NCI-H510A (cell line): ENCODE measurements at places on chromosomes 5 and 9.

DNA sequence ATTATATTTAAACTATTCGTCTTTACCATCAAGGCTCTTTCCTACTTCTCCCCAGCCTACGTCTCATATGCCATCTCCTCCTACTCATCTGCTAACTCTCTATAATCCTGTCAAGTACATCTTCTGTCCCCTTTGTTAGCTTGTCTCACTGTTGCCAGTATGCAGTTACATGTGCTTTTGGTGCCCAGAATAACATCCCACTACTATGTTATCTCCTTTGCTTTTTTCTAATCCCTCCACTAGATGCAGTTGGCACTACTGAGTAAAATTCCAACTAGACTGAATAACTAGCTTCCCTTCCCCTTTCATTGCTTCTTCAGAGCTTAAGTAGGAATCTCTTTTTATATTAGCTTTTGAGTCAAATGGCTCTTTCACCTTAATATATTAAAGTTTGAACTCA is 3.0 kb upstream of the ARRDC3 start:
- no peak for DNase-seq

DNA sequence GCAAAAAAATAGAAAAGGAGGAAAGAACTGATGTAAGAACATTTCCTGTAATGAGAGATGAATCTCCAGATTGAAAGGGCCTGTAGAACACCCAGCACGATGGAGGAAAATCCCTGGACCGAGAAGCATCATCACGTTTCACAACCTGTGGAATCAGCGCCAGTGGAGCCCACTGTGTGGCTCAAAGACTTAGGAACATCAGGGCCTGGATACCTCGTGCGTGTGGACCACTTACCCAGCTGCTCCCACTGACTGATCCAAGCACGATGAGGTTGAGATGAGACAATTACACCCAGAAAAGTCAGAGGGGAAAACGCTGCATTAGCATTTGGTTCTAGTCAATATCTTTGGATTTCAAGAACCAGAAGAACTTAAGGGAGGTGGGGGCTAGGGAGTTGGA is 224.6 kb downstream of the SYK start:
- no peak for DNase-seq

- DNase-seq = no peak
Measured at GRCh38 chr9:13863112-13863511, 450.8 kb downstream of the NFIB start.

DNA sequence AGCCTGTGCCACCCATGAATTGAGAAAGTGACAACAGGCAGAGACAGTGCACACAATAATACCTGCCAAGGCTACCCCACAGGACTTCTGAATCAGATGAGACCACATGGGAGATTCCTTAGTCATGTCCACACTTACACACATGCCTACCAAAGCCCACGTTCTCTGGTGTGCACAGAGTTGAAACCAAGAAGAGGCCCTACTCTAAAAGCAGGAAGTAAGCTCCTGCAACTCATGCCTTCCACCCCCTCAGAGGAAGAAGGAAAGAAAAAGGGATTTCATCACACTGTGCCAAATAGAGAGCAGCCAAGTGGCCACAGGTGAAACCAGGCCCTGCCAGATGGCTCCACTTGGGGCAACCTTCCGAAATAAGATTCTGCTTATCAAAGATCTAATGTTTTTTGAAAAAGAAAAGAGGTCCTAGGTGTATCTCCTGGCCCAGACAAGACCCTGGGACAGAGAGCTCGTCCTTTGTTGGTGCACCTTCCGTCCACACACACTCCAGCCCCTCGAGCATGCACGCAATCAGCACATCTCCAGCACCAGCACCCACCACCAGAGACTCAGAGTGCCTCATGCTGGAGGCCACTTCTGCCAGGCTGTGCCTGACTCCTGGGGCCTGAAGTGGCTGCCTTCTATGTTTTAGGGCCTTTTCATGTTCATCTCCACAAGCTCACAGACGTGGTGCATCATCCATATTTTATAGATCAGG is 114.6 kb upstream of the SPOCK1 start:
- DNase-seq = no peak

DNA sequence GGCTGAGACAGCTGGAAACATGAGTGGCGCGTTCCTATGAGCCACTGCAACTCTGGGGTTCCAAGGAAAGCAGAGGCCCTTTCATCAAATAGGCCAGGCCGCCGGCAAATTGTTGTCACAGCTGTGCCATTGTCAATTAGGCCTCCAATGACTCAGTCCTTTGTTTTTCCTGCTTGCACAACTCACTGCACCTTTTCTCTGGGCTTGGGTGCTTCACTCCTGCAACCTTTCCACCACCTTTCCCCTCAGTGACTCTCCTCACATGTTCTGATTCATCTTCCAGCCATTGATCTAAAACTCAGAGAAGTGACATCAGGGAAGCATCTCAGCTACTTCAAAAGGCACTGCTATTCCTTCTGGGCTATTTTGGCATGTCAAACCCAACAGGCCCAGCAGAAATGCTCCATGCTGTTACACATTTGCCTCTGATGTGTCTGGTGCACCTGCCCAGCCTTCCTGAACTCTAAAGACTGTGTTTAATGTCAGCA is 653.7 kb downstream of the NR2F1-AS1 start:
- peak; percentile 37 for DNase-seq

DNA sequence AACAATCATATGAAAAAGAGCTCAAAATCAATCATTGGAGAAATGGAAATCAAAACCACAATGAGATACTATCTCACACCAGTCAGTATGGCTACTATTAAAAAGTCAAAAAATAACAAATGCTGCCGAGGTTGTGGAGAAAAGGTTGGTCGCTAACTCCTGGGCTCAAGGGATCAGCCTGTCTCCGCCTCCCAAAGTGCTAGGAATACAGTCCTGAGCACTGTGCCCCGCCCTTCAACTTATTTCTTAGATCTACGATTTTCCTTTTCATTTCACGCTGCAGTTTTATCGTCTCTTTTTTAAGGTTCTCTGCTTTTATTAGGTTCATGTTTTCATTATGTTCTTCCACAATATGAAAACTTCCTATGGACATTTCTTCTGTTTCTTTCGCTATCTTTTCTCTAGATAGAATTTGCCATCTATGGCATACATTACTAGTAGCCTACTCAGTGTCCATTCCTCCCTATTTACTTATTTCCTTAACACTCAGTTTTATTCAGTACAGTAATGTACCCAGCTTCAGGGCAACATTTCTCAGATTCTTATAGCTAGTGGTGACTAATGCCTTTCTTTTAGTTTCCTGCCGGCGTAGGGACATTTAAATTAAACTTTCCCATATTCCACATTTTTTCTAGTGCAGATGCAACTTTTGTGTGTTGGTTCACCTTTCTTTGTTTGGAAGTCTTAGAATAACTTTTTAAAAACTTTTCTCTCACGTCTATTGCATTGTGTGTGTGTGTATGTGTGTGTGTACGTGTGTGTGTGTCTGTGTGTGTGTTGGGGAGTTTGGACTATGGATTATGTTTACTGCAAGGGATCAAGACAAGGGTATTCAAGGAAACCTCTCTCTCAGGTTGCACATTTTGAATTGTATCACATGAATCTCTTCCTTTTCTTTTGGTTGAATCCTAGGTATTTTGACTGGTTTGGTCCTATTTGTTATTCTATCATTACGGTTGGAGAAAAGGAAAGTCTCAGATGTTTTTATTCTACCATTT is 21.6 kb upstream of the FBN2 start:
- no peak for DNase-seq

DNA sequence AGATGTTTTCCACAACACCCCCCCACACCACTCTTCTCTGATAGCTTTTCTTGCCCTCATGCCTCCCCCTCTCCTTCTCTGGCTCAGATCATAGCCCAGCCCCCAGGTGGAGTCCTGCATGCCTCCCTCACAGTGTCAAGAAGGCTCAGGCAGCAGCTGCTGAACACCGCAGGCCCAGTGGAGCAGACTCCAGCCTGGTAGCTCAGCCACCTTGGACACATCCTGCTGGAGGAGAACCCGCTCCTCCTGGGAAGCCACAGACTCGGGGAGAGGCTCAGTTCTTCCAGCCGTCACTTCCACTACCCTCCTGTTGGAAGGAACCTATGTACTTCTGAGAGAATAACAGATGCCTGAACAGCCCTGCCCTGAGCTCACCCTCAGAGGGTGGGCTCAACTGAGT is 143.4 kb downstream of the SPOCK1 start:
- DNase-seq = no peak

DNA sequence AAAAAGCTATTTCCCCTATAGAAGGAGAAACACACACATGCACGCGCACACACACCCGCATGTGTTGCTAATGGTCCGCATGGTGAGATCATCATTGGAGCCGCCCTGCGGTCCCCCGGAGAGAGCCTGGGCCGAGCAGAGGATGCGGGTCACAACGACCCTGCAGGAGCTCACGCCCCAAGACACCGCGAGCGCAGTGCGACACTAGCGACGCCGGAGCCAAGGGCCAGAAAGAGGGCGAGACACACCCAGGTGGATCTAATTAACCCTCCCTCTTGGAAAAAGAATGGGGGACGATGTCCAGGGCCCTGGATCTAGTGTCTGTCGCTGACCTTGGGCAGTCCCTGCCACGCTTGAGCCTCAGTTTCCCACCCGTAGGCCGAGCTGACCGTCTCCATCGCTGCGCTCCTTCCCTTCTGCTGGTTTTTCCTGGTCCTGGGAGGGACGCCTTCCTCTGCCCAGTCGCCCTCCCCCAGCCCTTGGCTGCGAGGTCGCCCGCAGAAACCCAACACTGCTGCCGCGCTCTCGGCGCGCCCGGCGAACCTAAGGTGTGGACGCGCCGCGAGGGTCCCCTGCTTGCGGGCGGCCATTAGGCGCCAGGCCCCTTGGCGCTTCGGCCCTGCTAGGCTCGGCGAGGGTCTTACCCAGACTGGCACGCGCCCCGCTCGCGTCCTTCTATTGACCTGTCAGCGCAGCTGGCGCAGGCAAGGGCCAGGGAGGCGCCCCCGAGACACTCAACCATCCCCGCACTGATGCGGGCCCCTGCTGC is 47.5 kb upstream of the RNF20 start:
- peak; percentile 27 for DNase-seq

DNA sequence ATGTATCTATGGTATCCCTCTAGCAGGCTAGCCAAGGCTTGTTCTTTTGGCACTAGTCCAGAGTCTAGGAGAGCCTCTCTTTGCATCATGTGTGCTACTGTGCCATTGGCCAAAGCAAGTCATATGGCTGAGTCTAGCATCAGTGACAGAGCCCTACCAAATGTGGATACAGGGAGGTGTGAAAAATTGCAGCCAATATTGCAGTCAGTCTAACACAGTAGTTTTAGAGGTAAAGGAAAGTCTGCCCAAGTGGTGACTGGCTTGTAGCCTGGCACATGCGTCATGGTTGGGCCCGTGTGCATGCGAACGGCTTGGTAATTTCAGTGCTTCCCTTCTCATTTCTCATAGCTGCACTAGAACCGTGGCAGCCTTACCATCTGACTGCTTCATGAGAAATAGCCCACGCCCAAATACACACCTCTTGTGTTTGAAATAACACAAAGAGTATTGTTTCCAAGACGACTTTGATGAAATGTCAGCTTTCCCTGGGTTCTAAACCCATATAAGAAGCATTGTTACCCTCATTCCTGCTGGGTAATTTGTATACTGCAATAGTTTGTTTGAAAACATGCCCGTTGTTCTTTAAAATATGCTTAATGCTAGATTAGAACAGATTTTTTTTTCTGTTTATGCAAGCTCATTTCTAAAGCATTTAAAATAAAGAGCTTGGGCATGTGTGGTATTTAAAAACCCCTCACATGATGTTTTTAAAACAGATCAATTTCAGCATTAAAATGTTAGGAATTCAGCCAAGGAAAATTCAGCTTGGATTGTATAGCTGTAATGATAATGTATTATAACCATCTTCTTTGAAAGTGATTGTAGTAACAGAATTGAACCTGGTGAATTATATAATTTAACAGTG is 113.2 kb downstream of the TLE4 start:
- DNase-seq = no peak

DNA sequence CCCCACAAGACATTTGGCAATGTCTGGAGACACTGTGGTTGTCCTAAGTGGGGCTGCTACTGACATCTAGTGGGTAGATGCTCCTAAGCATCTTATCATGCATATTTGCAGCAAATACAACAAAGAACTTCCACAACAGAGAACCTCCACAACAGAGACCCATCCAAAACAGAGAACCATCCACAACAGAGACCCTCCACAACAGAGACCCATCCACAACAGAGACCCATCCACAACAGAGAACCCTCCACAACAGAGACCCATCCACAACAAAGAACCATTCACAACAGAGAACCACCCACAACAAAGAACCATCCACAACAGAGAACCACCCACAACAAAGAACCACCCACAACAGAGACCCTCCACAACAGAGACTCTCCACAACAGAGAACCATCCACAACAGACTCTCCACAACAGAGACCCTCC is 32.8 kb downstream of the ARPC5L start:
- no peak for DNase-seq

DNA sequence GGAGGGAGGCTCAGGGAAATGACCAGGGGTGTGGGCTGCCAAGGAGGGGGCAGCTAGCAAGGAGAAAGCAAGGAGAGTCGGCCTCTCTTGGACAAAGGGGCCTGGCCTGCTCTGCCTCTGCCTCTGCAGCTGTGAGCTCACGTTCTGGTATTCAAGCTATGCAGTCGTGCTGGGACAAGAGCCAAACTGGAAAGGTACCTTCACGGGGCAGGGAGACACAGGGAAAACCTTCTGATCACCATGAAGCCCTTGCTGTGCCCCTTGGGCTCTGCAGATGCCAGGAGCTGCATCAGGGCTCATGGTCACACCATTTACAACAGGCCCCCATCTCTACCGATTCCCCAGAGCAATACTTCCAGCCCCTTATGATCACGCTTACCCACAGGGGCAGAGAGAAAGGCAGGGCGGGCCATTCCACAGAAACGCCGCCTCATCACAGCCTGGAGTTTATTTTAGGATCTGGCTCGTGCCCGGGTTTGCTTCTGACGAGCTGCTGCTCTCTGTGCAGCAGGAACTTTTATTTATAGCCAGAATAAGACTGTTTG is 63.2 kb downstream of the PRRT1B start:
- DNase-seq = no peak

DNA sequence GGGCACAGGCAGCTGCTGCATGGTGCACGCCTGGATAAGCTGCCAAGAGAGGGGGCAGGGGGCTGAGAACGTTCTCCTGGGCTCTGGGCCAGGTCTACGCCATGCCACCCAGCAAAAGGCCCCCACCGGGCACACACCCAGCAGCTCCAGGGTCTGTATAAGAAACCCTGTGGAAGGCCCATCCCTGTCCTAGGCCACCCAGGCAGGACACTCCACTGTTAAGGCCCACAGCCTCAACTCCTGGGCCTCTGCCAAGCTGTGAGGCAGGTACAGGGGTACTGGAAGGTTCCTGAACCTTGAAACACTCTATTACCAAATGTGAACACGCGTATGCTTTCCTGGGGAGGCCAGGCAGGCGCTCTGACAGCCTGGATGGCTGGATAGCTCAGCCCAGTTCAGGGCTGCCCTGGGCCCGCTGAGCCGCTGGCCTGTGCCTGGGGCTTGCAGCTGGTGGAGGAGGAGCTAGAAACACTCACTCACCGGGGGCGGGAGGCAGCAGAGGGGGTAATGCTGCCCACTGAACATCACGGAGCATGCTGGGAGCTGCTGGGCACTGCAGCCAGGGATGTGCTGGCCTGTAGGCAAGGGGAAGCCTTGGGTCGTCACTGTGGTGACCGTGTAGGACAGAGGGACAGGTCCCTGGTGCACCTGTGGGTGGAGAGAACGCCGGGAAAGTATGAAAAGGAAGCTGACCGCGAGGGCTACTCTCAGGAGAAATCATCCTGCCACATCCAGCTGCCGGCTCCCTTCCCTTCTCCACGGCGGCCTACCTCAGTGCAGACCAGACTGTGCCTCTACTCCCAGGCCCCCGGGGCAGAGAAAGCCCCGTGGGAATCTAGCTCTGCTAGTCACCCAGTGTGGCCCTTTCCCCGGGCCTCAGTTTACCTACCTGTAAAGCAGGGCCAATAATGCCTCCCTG is 6.0 kb downstream of the RNF44 start:
- DNase-seq = no peak
